ENCODE measurements at places on chromosomes 1 and 21. TPM values are rescaled to one million over a fixed set of nuclear protein-coding genes. Genes with fewer than 3 reads are reported as not detected.

The BSDC1 gene
- 59.6 TPM for total RNA-seq

DNA sequence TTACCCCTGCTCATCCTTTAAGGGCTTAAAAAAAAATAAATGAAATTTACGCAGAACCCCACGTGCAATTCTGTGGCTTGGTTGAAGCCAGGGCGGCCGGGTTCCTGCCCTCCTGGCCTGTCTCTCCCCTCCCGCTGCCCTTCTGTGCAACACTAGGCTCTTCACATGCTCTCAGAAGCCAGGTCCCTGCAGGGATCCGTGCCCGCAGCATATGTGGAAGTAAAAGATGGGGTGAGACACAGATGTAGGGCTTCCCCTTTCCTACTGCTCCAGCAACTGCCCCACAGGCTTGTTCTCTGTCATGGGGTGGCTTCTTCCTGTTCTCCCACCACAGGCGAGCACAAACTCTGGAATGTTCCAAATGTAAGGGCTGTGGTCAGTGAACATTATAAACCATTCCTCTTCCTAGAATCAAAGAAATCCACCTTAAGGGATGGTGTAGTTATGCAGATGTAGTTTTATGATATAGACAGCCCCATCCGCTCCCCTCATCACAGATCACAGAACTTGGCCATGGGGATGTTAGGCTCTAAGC, 535.4 kb downstream of the KIF26B start:
- DNase-seq, result no peak

DNA sequence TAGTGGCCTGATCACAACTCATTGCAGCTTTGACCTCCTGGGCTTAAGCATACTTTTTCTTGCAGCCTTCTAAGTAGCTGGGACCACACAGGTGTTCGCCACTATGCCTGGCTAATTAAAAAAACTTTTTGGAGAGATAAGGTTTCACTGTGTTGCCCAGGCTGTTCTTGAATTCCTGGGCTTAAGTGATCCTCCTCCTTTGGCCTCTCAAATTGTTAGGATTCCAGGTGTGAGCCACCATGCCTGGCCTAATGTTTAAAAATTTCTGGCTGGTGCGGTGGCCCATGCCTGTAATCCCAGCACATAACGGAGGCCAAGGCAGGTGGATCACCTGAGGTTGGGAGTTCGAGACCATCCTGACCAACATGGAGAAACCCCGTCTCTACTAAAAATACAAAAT, 24.4 kb downstream of the YTHDF2 start:
- no peak for DNase-seq

The ELAPOR1 gene
- 0.75 TPM for total RNA-seq

GRCh38 chr1:170175484-170175883, 29.7 kb downstream of the NTMT2 start:
- no peak for DNase-seq

DNA sequence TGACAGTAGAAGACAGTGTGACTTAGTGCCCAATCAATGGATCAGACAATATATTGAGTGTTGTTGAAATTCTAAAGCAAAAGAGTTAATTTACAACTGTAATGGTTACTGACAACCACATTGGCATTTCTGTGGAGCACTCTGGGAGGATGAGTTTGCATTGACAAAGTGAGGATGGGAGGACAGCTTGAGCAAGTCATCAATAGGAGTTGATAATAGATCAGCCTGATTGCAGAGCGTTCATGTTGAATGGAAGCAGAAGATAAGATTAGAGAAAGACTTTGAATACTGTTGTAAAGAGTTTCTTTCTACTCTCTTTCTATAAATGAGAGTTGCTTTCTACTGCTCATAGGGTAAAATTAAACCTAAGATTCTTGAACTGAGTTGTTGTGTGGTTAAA, 3.9 kb downstream of the EEIG2 start:
- DNase-seq, result no peak

- DNase-seq, result no peak
Observed at GRCh38 chr1:54318246-54318814, 87.9 kb downstream of the SSBP3 start.

DNA sequence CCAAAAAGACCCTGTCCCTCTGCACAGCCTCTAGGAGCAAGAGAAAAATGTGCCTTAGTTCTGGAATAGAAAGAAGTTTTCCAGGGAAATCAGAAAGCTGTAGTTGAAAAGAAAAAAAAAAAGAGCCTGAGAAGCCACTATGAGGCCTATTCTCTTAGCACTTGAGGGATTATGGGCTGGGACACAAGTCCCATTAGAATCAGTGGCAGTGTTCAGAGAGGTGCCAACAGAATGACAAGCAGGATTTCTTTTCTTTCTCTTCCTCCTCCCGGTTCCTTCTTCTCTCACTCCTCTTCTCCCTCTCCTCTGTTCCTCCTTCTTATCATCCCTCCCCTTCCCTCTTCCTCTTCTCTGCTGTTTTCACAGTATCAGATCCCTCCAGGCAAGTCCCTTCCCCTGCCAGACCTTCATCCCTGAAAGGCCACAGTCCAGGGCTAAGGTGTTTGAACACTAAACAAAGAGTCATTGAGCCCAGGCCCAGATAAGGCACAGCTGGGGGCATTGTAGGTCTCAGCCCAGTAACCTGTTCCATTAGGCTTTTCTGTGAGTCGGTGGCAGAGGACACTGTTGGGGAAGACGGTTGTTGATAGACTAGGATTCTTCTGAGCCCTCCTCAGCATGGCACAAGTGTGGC, 64.7 kb upstream of the LPGAT1 start:
- DNase-seq, result no peak

DNA sequence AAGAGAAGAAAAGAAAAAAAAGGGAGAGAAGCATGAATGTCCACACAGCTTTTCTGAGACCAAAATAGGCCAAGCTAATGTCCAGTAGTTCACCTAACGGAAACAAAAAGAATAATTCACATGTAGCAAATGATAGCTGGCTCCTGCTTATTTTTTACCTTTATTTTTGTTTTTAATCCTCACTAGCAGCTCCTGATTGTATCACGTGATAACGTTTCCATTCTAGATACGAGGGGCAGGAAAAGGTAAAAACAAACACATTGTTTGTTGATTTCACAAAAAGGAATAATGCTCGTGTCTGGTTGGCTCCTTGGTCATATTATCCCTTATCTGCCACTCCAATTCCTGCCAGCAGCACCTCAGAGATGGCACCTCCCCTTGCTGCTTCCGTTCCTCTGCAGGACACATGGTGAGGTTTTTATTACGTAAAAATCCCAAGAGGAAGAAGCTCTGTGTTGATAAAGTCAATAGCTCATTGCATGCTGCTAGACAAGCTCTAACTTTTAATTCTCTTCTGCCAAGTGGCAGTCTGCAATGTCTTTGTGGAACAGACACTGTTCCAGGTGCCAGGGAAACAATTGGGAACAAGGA, 201.7 kb downstream of the CRB1 start:
- DNase-seq, result no peak

DNA sequence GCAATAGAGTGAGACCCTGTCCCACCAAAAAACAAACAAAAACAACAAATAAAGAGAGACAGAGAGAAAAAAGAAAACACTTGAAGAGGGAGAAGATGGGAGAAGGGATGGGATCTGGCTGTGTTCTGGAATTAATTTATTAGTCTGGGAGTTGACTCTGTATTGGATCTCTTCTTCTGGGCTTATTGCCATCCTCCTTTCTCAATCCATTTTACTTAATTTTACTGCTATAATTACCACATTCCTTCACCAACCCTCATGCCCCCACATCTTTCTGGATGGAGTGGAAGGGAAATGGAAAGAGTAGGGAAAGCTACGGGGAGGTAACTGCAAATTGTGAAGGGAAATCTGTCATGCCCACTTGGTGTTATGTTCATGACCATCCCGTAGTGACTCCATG, 42.9 kb downstream of the FMN2 start:
- DNase-seq, result no peak

DNA sequence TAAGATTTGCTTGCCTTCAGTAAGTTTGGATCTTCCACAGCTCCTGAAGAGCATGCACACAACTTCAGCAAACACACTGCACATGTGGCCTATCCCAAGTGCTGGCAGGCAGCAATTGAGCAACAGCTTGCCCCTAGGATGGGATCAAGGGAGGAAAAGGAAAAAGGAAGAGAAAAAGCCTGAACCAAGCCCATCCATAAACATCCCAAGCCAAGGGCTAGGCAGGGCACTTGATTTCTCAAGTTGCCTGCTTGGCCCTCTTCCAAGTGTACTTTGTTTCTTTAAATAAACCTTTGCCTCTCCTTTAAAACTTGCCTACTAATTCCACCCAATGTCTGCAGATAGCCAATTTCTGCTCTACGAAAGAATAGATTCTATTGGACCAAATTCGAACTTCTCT, 49.0 kb upstream of the OLFM3 start:
- no peak for DNase-seq

DNA sequence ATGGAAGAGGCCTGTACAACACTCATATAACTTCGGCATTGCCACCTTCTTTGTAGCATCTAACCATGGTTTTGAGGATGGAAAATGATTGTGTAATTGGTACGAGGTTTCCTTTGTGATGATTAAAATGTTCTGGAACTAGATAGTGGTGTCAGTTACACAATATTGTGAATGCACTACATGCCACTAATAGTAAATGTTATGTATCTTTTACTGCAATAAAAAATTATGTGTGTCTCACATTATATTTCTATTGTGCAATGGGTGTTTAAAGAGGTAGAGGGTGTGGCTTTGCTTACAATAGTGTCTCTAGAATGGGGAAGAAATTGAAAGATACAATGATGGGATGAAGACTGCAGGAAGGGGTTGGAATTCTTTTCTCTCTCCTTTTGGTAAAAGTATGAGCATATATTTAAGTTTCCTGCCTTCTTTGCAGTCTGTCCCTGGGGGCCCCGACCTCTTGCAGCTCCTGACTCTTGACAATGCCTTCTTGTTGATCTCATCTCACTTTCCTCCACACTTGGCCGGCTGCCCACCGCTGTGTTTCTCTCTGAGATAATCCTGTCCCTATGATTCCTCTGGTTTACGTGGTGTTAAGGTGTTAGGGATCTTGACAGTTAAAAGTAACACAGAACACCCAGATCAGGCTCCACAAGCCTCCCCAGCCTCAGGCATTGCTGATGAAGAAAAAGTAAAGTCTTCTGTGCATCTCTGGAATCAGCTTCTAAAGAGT, 39.3 kb downstream of the MTARC1 start:
- DNase-seq, result no peak

The PCP4L1 gene
- total RNA-seq, result 66.5 TPM

Measured in ureter (tissue), 1 donor.